CD4-positive, alpha-beta T cell treated with Interleukin-10 for 1 hour (primary cell): ENCODE measurements at places on chromosomes 12 and 14.

DNA sequence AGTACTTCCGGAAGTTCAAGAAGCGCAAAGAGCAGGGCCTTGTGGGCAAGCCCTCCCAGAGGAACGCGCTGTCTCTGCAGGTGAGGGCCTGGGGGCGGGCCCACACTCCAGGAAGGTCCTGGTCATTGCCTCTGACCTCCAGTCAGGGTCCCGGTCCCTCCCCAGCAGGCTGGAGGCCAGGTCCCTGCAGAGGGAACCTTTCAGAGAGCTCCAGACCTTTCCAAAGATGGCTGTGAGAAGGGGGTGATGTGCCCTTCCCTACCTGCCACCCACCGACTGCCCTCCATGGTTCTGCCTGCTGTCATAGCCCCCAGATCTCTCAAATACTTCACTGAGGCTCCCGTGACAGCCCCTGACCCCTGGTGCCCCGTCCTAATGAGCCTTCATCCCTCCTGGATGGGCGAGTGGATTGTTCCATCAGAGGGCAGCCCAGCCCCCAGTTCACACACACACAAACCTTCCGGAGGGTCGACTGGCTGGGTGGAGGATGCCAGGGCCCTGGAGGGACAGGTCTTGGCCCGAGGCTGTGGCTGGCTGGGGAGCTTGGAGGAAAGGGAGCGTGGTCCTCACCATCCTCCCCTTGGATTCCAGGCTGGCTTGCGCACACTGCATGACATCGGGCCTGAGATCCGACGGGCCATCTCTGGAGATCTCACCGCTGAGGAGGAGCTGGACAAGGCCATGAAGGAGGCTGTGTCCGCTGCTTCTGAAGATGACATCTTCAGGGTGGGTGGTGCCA is 117.5 kb upstream of the FKBP4 start:
- DNase-seq = no peak

DNA sequence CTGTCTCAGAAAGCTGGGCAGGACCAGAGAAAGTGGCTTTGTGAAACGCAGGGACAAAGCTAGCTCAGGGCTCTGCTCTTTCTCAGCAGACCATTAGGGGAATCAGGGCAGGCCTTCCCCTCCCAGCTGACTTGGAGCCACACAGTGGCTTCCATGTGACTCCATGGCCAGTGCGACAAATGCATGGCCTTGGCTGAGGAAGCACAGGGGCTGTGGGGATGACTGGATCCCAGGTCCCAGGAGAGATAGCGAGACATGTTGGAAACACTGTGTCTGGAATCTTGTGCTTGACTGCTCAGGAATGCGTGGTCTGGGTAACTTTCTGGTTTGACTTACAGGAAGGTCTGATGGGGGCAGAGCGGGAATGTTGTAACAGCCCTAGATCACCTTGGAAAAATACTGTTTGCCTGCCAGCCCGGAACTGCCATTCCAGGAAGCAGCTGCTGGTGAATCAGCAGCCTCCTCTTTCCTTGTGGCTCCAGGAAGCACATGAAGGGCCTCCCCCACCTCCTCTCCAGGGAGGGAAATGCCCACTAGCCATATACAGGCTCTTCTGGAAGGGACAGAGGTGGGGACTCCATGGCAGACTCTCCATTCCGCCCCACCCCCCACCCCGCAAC is 133.5 kb upstream of the HIF1A start:
- DNase-seq = no peak

DNA sequence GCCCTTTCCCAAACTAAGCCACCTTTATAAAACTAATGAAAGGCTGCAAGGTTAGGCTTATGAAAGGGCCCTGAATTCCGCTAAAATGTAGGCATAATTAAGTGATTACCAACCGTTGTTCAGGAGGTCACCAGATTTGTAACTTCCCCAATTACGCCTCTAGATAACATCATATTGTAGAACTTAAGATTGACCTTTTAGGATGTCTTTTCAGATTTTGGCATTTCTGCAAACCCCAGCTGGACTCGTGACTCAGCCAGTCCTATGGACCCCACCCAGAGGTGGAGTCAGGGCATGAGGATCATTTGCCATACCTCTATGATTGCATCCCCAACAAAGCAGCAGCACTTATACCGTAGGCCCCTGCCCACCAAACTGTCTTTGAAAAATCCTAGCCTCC is 3.7 kb upstream of the LPCAT3 start:
- no peak for DNase-seq

DNA sequence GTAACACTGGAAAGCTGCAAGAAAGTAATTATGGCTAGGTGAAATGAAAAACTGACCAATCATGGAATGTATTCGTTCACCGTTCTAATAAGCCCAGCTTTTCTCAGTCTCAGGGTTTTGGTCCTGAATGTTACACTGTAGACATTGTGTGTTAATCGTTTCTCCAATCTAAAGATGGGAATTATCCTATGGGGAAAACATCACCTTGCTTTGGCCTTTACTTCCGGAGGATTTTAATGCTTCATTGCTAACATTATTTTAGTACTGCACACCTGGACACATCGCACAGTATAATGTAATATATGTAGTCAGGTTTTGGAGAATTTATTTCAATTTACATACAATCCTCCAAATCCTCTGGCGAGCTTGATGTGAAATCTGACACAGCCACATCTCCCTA is 1.2 kb upstream of the TRHDE start:
- no peak for DNase-seq

GRCh38 chr12:117699575-117699974 is 269.2 kb downstream of the KSR2 start:
- DNase-seq = no peak
